ENCODE measurements at places on chromosomes 1 and 21.

GRCh38 chr1:32618673-32619221 lies 31.6 kb downstream of the ZBTB8OS start:
- no peak for DNase-seq

- no peak for DNase-seq
Measured at GRCh38 chr1:229001467-229002011, 266.3 kb downstream of the RHOU start.

GRCh38 chr1:158163000-158163947 lies 17.4 kb upstream of the CD1D start:
- DNase-seq, result no peak

GRCh38 chr1:26752519-26752918 lies 35.2 kb upstream of the PIGV start:
- no peak for DNase-seq

DNA sequence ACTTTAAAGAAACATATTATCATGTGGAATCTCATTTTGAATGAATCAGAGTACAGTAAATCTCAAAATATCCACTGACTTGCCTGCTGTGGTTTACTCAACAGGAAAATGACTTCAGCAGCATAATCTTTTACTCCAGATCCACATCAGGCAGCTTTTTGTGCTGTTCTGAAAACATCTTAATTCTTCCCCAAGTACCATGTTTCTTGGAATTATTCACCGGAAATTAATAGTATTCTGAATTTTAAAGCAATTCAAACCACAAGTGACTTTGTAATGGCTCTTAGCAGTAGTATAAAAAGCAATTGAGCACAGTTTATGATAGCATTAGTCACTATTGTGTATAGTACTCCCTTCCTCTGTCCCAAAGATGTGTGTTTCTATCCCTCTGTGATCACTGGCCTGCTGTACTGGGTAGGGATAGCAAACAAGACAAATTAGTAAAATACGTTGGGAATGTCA lies 64.2 kb upstream of the ERRFI1 start:
- no peak for DNase-seq

- DNase-seq, result no peak
Measured at GRCh38 chr21:35779690-35780570, 280.4 kb downstream of the SETD4 start.
